ENCODE measurements at places on chromosomes 2 and 18.

DNA sequence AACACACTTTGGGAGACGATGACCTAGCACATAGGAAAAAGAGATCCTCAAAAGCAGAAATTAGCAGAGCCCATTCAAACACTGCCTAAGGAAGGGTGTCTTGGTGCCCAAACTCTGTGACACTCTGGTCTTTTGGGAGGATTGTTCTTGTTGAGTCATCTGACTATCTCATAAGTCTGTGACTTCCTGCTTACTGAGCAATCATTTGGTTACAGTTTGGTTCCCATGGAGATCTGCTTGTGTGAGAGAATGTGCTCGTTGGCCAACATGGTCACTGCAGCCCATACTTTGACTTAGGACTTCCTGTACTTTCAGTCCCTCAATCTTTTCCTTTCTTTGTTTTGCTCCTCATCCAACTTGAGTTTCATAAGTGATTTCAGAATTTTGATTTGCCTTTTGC lies 602.9 kb downstream of the NYAP2 start:
- DNase-seq: peak; percentile 90

- no peak for DNase-seq
Measured at GRCh38 chr2:219496247-219496824, 2.4 kb upstream of the GMPPA start.

DNA sequence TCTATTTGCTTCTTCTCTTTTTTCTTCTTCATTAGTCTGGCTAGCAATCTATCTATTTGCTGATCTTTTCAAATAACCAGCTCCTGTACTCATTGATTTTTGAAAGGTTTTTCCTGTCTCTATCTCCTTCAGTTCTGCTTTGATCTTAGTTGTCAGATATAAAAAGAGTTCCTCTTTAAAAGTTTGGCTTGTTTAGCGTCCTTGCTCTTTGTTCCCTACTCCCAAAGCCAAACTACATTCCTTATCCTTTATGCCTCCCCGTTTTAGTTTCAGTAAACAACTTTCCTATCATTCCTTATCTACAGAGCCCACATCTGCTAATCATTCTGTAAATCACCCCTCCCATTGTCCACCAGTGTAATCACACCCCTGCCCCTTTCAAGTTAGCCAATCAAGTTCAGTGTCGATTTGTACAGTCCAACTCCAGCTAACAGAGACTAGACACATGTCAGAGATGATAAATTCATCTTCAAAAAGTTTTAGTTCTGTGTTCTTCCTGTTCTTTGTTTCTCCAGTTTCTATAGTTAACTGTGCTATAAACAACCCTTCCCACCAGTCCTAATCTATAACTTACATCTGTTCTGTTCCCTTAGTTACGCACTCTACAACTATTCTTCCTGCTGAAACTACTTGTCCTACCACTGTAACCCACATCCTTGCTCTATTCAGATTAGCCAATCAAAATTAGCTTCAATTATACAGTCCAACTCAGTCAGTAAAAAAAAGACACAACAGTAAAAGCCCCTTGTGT lies 44.4 kb downstream of the TFPI start:
- no peak for DNase-seq

- DNase-seq: no peak
Measured at GRCh38 chr18:13440277-13441248, 222.0 kb downstream of the LDLRAD4 start.

- peak; percentile 23 for DNase-seq
Measured at GRCh38 chr2:164606557-164606956, 14.7 kb downstream of the GRB14 start.

GRCh38 chr2:200352636-200353035 lies 46.1 kb downstream of the SPATS2L start:
- peak; percentile 78 for DNase-seq
